Neural progenitor cell (in vitro differentiated cells): ENCODE measurements at places on chromosomes 4 and X.

DNA sequence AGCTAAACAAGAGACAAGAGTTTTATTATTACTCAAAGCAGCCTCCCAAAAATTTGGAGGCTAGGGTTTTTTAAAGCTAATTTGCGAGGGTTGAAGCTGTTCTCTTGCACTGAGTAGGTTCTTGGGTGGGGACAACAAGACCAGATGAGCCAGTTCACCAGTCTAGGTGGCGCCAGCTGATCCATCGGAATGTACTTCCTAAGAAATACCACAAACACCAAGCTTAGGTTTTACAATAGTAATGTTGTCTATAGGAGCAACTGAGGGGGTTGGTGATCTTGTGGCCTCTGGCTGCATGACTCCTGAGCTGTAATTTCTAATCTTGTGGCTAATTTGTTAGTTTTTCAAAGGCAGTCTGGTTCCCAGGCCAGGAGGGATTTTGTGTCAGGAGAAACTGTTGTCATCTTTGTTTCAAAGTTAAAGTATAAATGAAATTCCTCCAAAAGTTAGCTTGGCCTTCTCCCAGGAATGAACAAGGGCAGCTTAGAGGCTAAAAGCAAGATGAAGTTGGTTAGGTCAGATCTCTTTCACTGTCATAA, 130.6 kb downstream of the SLC7A11 start:
- H3K36me3 ChIP-seq, result no peaks in the 10 kb centered on the region
- H3K27ac ChIP-seq, result no peak overlapping the region
- no peaks in the 10 kb centered on the region for H3K27me3 ChIP-seq
- H3K4me1 ChIP-seq, result peaks cover 23% of the 10 kb centered on the region
- DNase-seq, result peak; percentile 34

DNA sequence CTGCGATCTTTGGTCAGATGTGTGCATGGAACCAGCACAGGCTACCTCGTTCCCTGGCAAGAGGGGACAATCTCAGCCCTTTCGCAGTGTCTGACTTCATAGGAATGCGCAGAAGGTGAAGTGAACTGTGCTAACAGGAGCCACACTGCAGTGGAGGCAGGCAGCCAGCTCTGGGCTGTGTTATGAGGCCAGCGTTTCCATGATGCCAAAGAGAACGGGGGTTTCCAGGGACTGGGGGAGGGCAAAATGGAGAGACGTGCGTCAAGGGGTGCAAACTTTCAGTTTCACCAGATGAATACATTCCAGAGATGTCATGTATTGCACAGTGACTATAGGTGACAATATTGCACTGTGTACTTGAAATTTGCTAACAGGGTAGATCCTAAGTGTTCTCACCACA, 30.4 kb downstream of the CLDN34 start:
- no peak overlapping the region for H3K4me3 ChIP-seq
- H3K4me1 ChIP-seq, result no peaks in the 10 kb centered on the region
- no peaks in the 10 kb centered on the region for H3K27me3 ChIP-seq

DNA sequence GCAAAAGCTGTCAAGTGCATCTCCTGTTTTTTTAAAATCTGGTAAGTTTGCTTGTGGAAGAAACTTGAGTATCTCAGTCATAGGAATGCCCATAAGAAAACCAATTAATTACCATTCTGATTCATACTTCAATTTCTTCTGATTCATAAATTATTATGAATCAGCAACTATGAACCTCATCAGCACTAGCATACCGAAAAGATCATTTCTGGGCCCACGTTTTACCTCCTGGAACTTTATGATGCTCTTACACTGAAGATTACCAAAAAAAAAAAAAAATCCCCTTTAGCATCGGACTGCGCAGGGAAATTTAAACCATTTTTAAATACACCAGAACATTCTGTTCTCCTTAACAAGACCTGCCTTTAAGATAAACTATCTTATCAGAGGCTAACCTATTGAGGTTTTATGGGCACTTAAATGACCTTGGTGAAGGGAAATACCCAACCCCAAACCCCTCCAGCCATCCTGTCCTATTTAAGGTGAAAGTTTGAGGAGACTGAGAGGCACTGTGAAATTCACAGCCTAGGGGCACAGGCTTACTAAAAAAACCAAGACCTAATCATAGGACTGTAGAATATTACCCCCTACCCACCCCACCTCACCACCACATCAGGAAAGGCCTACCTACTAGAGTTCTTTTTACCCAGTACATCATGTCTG, 38.2 kb upstream of the ABCG2 start:
- no peak overlapping the region for H3K27ac ChIP-seq
- no peaks in the 10 kb centered on the region for H3K36me3 ChIP-seq
- H3K27me3 ChIP-seq, result no peaks in the 10 kb centered on the region
- no peak for DNase-seq
- H3K4me3 ChIP-seq, result no peak overlapping the region
- H3K4me1 ChIP-seq, result peaks cover 6% of the 10 kb centered on the region

DNA sequence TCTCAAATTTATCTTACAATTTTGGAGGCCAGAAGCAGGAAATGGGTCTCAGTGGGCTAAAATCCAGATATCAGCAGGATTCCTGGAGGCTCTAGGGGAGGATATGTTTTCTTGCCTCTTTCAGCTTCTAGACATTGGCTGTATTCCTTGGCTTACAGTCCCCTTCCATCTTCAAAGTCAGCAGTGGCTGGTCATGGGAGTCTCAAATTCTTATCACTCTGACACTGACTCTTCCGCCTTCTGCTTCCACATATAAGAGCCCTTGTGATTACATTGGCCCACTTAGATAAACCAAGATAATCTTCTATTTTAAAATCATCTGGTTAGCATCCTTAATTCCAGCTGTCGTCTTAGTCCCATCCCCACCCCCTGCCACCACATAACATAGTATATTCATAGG, 113.0 kb downstream of the PCDH7 start:
- H3K4me1 ChIP-seq, result peaks cover 18% of the 10 kb centered on the region
- H3K4me3 ChIP-seq, result no peak overlapping the region
- no peak for DNase-seq
- H3K36me3 ChIP-seq, result no peaks in the 10 kb centered on the region

- H3K27ac ChIP-seq, result no peak overlapping the region
- no peaks in the 10 kb centered on the region for H3K4me1 ChIP-seq
- no peaks in the 10 kb centered on the region for H3K36me3 ChIP-seq
- no peaks in the 10 kb centered on the region for H3K27me3 ChIP-seq
- no peak overlapping the region for H3K4me3 ChIP-seq
Observed at GRCh38 chr4:163697121-163697520, 202.6 kb downstream of the TMA16 start.

GRCh38 chrX:129116676-129117470, 406.4 kb downstream of the SMARCA1 start:
- H3K27ac ChIP-seq, result no peak overlapping the region
- H3K27me3 ChIP-seq, result no peaks in the 10 kb centered on the region
- H3K4me3 ChIP-seq, result no peak overlapping the region
- peak; percentile 33 for DNase-seq
- H3K4me1 ChIP-seq, result peaks cover 22% of the 10 kb centered on the region

- no peak overlapping the region for H3K4me3 ChIP-seq
- H3K4me1 ChIP-seq, result no peaks in the 10 kb centered on the region
Observed at GRCh38 chrX:72498782-72499181, 73.9 kb downstream of the HDAC8 start.

DNA sequence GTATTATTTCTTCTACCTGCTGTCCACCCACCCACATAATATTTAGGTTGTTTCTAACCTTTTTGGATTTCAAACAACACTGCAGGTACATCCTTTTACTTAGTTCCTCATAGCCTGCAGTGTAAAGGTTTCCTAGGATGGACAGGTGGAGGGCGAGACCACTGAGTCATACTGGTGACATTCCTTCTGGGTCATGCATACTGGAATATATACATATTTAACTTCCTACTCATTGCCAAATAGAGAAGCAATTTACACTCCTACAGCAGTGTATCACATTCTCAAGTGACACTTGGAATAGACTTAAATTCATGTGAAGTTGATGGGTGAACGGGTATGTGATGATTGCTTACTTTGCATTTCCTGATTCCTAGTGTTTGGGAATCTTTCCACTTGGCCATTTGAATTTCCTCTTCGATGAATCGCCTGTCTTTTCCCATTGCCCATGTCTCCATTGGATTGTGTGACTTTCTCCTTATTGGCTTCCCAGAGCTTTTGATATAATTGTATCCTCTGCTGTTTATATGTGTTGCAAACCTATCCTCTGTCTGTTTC, 8.2 kb upstream of the PPP2R2C start:
- no peaks in the 10 kb centered on the region for H3K36me3 ChIP-seq
- no peak overlapping the region for H3K27ac ChIP-seq
- peaks cover 15% of the 10 kb centered on the region for H3K27me3 ChIP-seq
- no peak overlapping the region for H3K4me3 ChIP-seq

- H3K4me3 ChIP-seq, result no peak overlapping the region
- DNase-seq, result no peak
- H3K27ac ChIP-seq, result no peak overlapping the region
- H3K27me3 ChIP-seq, result no peaks in the 10 kb centered on the region
Observed at GRCh38 chr4:82984459-82984858, 26.2 kb downstream of the LIN54 start.

- H3K36me3 ChIP-seq, result no peaks in the 10 kb centered on the region
- no peaks in the 10 kb centered on the region for H3K4me1 ChIP-seq
- no peak overlapping the region for H3K4me3 ChIP-seq
- H3K27ac ChIP-seq, result no peak overlapping the region
Observed at GRCh38 chrX:2242326-2242725, 258.4 kb downstream of the DHRSX start.

GRCh38 chr4:82248903-82249632, 124.7 kb downstream of the HNRNPD start:
- H3K36me3 ChIP-seq, result no peaks in the 10 kb centered on the region
- H3K4me3 ChIP-seq, result no peak overlapping the region
- no peaks in the 10 kb centered on the region for H3K27me3 ChIP-seq
- no peaks in the 10 kb centered on the region for H3K4me1 ChIP-seq
- no peak overlapping the region for H3K27ac ChIP-seq

DNA sequence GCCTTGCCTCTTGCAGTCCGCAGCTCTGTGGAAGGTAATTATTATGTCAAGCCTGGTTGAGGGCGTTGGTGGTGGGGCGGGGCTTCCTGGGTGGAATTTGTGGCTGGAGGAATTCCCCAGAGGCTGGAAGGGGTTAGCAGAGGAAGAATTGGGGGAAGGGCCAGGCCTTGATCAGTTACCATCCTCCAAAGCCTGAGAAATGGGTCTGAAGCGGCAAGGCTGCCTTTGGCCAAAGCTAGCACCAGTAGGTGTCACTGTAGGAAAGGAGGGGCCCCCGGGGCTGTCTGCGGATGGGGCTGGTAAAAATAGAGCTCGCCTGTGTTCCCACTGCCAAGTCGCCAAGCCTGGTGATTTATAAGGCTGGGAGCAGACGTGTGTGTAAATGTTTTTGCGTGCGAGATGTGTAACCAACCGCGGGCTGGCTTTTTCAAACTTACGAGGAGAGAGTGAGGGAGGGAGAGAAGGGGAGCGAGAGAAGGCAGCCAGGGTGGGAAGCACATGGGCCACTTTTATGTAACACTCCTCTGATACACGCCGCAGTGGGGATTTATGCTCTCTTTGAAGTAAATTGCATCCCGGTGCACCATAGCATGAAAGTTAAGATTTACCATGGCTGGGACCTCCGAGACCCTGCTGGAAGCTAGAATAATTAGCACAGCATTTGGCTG, 367.0 kb downstream of the BCOR start:
- no peaks in the 10 kb centered on the region for H3K27me3 ChIP-seq
- H3K4me1 ChIP-seq, result peaks cover 19% of the 10 kb centered on the region
- no peak overlapping the region for H3K27ac ChIP-seq

- no peak overlapping the region for H3K4me3 ChIP-seq
- H3K4me1 ChIP-seq, result no peaks in the 10 kb centered on the region
- H3K27ac ChIP-seq, result no peak overlapping the region
- DNase-seq, result no peak
- no peaks in the 10 kb centered on the region for H3K36me3 ChIP-seq
- no peaks in the 10 kb centered on the region for H3K27me3 ChIP-seq
Observed at GRCh38 chrX:22516893-22517292, 244.2 kb downstream of the CBLL2 start.

DNA sequence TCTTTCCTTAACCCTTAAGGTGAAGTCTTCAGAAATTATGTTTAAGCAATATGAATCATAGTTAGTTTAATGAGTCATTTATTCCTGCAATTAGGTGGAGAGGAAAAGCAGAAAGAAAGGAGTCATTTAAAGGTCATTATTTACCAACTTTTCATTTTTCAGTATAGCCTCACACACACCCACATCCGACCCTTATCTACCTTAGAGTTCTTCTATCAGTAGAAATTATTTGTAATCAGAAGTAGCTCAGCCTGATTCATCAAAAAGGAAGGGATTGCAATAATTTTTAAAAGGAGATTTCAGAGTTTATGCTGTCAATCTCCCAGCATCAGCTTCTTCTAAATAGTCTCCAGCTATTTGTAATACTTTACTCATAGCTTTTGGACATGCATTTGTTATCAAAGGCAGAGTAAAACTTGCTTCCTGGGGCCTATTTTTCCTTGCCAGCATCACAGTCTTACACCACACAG, 5.9 kb downstream of the ANXA10 start:
- no peaks in the 10 kb centered on the region for H3K27me3 ChIP-seq
- DNase-seq, result no peak
- no peaks in the 10 kb centered on the region for H3K4me1 ChIP-seq

DNA sequence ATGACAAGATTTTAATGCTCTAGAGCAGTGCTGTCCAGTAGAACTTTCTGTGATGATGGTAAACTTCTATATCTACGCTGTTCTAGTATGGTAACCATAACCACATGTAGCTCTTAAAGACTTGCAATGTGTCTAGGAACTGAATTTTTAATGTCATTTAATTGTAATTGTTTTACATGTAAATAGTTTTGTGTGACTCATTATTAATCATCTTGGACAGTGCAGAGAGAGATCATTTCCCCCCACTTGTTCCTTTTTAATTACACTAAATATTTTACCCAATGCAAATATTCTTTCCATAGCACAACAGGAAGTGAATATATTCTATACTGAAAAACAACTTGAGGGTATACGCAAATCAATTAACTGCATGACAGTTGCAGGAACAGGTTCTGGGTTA, 5.8 kb downstream of the ATG4A start:
- no peak for DNase-seq
- H3K4me3 ChIP-seq, result no peak overlapping the region
- no peak overlapping the region for H3K27ac ChIP-seq
- no peaks in the 10 kb centered on the region for H3K4me1 ChIP-seq

DNA sequence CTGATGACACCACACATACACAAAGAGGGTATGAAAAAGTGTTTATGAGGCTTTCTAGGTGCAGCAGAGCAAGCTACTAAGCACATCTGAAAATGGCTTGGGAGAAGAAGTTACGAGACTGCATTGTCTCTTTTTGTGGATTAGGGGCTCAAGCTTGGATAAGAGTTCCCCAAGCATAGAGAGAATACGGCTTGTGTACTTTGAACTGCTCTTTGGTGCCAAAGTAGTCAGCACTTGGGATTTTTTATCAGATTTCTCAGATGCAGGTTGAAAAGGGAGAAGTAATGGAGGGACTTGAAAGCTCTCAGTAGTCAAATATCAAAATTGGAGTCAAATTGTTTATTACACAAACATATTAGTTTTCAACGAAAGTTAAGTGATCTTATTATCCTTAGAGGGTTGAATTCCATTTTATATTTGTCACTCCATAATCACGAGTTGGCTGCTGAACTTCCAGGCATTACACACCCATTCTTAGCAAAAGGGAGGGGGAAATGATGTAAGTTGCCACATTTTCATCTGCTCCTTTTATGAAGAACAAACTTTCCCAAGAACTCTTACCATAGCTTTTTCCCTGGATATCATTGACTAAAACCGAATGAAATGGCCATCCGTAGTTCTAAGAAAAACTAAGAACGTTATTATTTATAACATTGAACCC, 1904.9 kb downstream of the PCDH7 start:
- no peak overlapping the region for H3K27ac ChIP-seq
- no peaks in the 10 kb centered on the region for H3K36me3 ChIP-seq
- H3K4me3 ChIP-seq, result no peak overlapping the region
- H3K27me3 ChIP-seq, result no peaks in the 10 kb centered on the region
- H3K4me1 ChIP-seq, result no peaks in the 10 kb centered on the region
